ENCODE measurements at places on chromosomes 3 and 15.
A peak's percentile ranks its signal among the peaks of the same experiment; 100 is the strongest.

GRCh38 chr15:69909719-69910444, 187.8 kb downstream of the TLE3 start:
- DNase-seq: no peak

DNA sequence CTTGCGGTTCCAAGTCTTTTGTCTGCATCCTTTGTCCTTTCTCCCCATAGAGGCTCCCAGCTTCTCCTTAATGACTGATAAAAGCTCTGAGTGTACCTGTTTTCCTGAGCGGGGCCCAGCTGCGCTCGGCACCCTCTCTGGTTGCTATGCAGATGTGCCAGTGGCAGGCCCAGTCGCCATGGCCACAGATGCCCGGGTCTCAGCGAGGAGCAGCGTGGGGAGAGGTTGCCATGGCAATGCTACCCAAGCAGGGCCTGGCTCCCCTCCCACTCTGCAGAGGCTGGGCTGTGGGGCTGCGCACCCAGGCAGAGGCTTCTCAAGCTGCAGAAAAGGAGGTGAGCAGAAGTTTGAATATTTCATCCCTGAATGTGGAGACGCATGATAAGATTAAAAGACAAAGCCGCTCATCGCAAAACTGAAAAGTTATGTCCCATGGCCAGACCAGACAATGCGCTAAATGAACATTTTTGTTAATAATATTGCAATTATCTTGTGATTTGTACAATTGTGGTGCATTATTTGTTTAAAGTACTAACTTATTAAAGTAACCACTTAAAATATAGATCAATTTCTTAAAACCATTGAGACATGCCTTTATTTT, 66.1 kb downstream of the TPRA1 start:
- no peak for DNase-seq

GRCh38 chr3:169945313-169945712, 21.3 kb upstream of the SEC62 start:
- peak; percentile 70 for DNase-seq

- no peak for DNase-seq
Observed at GRCh38 chr15:63223463-63223862, 34.1 kb downstream of the RAB8B start.

DNA sequence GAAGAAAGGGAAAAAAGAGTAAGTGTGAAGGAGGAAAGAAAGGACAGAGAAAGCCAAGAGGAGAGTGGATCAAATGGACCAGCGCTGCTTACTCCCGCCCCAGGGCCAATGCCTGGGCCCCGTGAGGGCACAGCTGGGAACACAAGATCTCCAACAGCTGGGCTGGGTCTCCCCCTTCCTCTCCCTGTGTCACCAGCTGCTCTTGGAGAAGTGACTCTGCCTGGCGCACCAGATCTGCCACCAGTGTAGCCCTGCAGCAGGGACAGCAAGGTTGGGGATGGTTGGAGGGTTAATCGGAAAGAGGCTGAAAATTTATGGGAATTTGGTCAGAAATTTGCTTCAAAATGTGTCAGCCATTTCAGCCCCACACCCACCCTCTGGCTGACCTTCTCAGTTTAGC, 8.4 kb downstream of the CDAN1 start:
- no peak for DNase-seq

DNA sequence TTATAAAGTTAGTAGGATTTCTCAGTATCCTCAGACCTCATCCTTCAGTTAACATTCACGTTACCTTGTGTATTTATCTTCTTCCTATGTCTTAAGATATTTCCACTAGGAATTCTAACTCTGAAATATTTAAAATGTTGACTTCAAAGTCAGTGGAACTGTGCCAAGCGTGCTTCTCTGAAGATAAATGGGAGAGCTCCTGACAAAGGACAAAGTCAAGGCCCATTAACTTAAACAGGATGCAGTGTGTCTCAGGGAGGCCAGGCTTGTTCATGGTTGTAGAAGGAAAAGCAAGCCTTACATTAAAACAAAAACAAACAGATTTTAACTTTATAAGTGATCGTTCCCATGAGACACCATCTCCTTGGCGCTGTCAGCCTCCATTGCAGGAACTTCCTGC, 41.5 kb downstream of the ABHD17C start:
- DNase-seq: no peak

DNA sequence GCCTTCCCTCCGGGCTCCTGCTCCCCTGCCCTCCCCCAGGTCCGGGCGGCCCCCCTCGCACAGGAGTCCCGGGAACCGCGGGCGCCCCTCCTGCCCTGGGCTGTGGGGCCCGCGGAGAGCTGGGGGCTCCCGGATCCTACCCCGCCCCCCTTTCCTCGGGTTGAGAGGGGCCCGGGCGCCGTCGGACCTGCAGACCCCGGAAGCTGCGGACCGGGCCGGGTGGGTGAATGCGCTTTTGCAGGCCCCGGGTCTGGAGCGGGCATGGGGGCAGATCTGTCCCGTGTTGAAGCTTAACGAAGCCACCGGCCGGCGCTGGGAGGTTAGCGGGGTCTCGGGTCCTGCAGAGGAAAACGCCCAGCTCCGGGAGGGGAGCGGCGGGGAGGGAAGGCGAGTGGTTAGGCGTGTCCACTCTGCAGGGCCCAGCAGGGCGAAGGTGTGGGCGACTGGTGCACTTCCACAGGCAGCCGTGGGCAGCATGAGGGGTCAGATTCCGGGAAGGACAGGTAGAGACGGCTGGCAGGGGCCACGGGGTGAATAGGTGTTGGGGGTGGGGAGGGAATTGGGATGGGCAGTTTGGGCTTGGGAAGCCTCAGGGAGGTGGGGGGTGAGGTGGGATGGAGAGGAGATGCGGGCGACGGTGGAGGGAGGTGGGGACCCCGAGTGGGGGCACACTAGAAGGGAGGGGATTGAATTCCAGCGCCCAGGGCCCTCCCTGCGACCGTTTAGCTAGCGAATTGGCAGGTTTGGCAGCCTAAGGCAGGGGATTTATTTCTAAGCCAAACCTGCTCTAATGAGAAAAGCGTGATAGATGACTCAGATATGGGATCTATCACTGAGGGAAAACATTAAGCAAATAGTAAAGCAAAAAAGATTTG, 635 bp downstream of the CD276 start:
- no peak for DNase-seq

- DNase-seq: peak; percentile 77
Observed at GRCh38 chr3:183766745-183767606, 58.4 kb downstream of the MAP6D1 start.

- DNase-seq: peak; percentile 64
Observed at GRCh38 chr3:179929091-179929529, 107.6 kb downstream of the PEX5L start.
